ENCODE measurements at places on chromosomes 6 and 20.

- no peak for DNase-seq
These were observed 45.3 kb upstream of the SMIM8 start for GRCh38 chr6:87277123-87277522.

DNA sequence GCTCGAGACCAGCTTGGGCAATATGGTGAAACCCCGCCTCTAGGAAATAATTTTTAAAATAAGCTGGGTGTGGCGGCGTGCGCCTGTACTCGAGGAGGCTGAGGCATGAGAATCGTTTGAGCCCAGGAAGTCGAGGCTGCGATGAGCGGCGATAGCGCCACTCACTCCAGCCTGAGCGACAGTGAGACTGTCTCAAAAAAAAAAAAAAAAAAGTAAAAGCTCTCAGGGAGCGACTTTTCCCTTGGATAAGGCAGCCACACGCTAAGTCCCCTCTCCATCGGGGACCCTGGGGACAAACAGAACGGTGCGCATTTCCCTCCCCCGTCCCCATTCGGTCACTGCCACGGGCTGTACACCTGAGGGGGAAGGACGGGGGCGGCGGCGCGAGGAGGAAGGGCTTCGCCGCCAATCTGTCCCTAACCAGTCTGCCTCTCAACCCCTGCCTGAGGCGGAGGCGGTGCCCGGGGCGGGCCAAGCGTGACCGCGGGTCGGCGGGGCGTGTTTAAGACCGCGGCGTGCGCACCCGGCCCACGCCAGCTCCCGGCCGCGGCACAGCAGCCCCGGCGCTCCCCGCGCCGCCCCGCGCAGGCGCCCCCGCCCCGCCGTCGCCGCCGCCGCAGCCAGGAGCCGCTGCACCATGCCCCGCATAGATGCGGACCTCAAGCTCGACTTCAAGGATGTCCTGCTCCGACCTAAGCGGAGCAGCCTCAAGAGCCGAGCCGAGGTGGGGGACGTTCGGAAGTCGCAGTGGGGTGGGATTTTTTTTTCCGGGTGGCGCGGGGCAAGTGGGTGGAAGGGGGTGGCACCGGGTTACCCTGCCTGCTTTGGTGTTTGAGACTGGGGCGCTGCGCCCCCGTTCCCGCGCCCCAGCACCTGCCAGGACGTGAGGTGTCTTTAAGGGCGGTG lies at the start of gene GMPR:
Gene GMPR, plus strand, starts transcription at position 531 of the 906 bp plus-strand sequence. Its CDS starts 107 bp downstream, at position 638.
- DNase-seq = peak; percentile 58

- no peak for DNase-seq
These were observed 376.9 kb downstream of the RNGTT start for GRCh38 chr6:88586371-88587149.

GRCh38 chr6:33105916-33106871 lies 30.4 kb downstream of the HLA-DPB1 start:
- no peak for DNase-seq

DNA sequence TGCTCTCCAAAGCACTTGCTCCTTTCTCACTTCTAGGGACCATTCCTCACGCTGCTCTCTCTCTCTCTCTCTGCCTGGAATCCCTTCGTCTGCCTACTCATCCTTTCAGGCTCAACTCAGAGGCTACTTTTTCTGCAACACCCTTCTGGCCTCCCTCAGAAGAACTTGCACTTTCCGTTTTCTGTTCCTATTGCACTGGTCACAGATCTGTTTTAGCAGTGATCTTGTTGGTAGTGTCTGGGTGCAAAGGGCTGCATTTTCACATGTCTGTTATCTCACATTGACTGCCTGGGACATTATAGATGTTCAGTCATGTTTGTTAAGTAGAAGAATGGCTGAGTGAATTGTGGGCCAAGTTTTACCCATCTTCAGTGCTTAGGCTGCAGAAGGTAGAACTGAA lies 63.5 kb downstream of the RIN2 start:
- DNase-seq = no peak

GRCh38 chr20:4956200-4956810 lies 45.0 kb downstream of the SLC23A2 start:
- DNase-seq = no peak

- DNase-seq = no peak
These were observed 3.7 kb downstream of the DNAAF9 start for GRCh38 chr20:3403741-3404140.

- DNase-seq = no peak
These were observed 71.7 kb downstream of the B4GALT5 start for GRCh38 chr20:49641683-49642656.

GRCh38 chr6:93418033-93418407 lies 1.3 kb downstream of the EPHA7 start:
- DNase-seq = no peak

DNA sequence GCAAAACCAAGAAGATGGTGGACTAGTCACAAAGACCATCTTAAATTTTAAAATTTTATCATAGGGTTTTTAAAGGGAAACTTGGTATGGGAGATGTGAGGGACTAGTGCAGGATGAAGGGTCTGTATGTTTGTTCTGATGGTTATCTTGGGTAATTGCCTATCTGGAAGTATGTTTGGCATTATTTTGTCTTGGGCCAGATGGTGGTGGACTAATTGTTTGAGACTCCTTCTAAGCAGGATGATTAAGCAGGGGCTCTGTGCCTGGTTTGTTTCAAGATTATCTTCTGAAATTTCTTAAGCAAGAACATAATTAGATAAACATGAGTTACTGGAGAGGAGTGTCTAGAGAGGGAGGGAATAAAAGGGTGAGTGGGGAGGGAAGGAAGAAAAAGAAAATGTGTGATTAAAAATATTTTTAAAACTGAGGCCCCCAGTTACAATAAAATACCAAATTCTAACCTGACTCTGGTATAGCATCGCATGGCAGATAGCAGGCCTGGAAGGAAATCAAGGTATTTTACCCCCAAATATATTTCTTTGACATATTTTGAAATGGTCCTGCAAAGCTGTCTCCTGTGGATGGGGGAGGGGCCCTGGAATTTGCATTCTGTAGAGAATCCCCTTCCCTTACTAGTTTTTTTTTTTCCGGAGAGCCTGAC lies 49.9 kb upstream of the FAM184A start:
- no peak for DNase-seq

DNA sequence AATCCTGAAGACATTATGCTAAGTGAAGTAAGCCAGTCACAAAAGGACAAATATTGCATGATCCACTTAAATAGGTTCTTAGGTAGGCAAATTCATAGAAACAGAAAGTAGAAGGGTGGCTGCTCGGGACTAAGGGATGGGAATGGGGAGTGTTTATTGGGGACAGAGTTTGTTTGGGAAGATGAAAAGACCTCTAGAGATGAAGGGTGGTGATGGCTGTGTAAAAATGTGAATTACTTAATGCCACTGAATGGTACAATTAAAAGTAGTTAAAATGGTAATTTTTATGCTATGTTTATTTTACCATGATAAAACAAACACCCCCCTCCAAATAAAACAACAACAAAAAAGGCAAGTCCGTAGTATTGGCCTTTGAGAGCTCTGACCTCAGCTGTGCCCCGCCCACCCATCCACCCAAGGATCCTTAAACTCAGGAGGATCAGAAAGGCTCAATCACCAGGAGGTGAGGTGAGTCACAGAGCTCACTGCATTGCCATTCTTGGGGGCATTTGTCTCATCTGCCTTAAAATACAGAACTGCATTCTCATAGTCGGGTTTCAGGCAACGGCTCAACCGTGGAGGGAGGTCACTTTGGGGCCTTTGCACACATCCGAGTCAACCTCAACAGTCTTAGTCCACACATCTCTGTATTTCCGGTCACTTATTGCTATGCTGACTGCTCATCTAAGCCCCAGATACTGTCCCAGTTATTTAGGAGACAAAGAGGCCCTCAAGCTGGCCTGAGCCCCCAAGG lies 96.7 kb downstream of the SLC22A23 start:
- DNase-seq = no peak

DNA sequence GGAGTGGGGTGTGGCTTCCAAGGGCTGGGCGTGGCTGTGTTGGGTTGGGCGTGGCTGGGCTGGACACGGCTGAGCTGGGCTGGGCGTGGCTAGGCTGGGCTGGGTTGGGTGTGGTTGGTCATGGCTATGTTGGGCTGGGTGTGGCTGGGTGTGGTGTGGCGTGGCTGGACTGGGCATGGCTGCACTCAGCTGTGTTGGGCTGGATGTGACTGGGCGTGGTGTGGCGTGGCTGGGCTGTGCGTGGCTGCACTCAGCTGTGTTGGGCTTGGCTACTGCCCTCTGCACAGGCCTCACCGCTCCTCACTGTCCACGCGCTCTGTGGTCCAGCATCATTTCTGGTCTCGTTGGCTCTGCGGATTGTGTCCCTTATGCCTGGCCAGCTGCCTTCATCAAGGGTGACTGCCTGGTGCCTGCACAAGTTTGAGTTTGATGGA lies 43.5 kb upstream of the SLCO4A1 start:
- no peak for DNase-seq

Data from T-helper 17 cell (primary cell).